Naive thymus-derived CD4-positive, alpha-beta T cell (primary cell): ENCODE measurements at places on chromosomes 4 and X.
A peak's percentile ranks its signal among the peaks of the same experiment; 100 is the strongest.

GRCh38 chr4:76527666-76528065 lies 92.6 kb downstream of the SHROOM3 start:
- no peak overlapping the region for H3K4me3 ChIP-seq
- no peak for DNase-seq
- H3K27me3 ChIP-seq, result no peaks in the 10 kb centered on the region
- H3K4me1 ChIP-seq, result no peaks in the 10 kb centered on the region
- H3K36me3 ChIP-seq, result no peaks in the 10 kb centered on the region

DNA sequence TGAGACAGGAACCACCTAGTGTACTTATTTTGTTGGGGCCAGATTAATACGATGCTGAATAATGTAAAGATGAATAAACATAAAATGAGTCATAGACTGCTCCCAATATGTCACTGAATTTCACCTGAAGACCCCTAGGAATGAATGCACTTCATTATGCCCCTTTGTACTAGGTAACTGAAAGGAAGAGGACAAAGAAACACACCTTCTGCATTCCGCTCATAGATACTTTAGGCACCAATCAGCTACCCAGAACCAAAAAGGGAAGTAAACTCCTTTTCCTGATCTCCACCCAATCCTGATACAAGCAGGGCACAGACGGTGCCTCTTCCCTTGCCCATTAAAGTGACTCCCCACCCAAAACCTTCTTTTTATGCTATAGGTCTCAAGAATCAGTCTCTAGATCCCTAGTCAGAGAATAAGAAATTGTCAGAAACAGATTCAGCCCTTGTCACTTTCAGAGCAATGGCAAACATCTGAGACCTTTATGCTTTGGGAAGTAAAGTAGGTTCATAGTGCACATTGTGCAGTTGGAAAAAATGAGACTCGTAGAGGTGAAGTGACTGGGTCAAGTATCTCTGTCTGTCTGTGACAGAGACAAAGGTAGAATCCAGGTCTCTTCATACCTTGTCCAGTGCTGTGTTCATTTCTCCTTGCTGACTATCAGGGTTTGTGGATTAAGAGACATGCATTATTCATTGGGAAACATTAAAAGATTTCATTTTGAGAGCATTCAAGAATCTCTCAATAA lies 2.3 kb downstream of the GPR174 start:
- H3K36me3 ChIP-seq, result no peaks in the 10 kb centered on the region
- H3K4me3 ChIP-seq, result peak overlapping the region; percentile 71
- peak overlapping the region; percentile 85 for H3K27ac ChIP-seq

GRCh38 chrX:12292996-12293765 lies 154.9 kb downstream of the FRMPD4 start:
- H3K36me3 ChIP-seq, result no peaks in the 10 kb centered on the region
- H3K27ac ChIP-seq, result no peak overlapping the region
- H3K4me3 ChIP-seq, result no peak overlapping the region
- no peaks in the 10 kb centered on the region for H3K27me3 ChIP-seq
- no peaks in the 10 kb centered on the region for H3K4me1 ChIP-seq
- no peak for DNase-seq

DNA sequence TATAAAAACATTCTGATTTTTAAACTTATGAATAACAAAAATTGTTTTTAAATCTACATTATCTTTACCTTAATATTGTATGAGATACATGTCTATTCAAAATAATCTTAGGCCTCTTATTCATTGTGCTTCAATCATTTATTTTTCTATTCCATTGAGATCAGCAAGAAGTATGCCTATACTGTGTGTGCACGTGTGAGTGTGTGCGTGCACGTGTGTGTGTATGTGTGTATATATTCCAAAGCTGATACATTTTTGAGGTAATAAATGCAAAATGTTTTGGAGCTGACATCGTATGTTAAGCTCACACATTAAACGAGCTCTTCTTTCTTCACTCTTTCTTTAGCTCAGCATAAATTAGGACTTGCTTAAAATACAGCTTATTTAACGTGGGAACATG lies 1701.2 kb upstream of the PCDH10 start:
- H3K27ac ChIP-seq, result no peak overlapping the region
- no peaks in the 10 kb centered on the region for H3K4me1 ChIP-seq
- no peaks in the 10 kb centered on the region for H3K36me3 ChIP-seq
- no peaks in the 10 kb centered on the region for H3K27me3 ChIP-seq
- H3K4me3 ChIP-seq, result no peak overlapping the region

DNA sequence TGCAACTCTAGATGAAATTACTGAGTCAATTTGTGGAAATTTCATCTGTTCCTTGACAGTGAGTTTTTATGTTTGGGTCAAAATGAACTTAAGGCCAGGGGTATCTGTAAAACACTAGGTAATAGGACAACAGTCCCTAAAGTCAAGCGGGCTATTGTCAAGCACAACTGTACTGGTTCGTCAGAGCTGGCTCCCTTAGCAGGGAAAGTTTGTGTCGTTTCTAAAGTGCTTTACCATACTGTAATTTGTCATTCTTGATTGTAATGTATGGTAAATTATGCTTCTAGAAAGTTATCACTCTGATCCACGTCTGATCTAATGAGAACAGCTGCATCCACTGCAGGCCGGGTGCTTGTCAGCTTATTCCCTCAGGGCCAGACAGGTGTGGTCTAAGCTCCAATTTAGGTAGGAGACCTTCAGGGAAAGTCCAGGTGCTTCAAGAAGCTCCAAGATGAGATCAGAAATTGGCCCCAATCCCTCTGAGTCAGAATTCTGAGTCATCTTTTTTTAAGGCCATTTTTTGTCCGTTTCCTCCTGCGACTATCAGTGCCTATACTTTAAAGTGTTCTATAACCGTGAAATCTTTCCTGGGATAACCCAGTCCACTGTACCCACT lies 92.2 kb downstream of the PALLD start:
- no peaks in the 10 kb centered on the region for H3K36me3 ChIP-seq
- H3K4me1 ChIP-seq, result no peaks in the 10 kb centered on the region
- no peak overlapping the region for H3K4me3 ChIP-seq
- H3K27ac ChIP-seq, result no peak overlapping the region
- DNase-seq, result no peak

GRCh38 chrX:129323115-129323514 lies 200.2 kb downstream of the SMARCA1 start:
- H3K4me3 ChIP-seq, result no peak overlapping the region
- H3K36me3 ChIP-seq, result no peaks in the 10 kb centered on the region
- no peaks in the 10 kb centered on the region for H3K27me3 ChIP-seq
- H3K4me1 ChIP-seq, result no peaks in the 10 kb centered on the region
- no peak for DNase-seq
- H3K27ac ChIP-seq, result no peak overlapping the region

DNA sequence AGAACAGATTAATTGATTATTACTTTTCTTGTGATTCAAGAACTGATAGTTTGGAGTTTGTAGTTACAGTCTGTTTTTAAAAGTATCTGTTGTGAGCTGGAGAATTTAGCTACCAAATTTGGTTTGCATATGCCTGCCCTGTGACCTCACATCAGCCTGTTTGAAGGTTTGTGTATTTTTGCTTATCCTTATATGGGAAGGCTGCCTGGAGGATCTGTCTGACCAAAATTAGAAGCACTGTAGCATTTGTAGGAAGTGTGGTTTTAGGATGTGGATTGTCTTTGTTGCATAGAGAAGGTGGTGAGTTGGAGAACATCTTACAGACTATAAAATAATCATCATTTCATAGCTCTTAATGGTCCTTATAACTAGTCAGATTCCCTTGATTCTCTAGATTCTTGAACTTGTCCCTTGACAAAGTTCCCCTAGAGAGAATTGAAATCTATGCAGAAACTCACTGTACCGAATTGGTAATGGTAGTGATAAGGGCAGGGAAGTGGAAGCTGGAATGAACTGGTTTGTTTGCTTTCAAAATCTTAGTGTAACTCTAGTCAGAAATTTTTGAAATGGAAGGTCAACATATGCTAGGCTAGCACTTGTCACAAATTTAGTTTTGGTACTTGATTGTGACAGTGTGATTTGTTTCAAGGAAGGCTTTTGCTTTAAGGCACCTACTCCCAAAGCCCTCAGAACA lies 57.3 kb downstream of the SH3BGRL start:
- no peaks in the 10 kb centered on the region for H3K27me3 ChIP-seq
- no peak overlapping the region for H3K4me3 ChIP-seq
- no peaks in the 10 kb centered on the region for H3K4me1 ChIP-seq
- DNase-seq, result no peak
- no peaks in the 10 kb centered on the region for H3K36me3 ChIP-seq
- H3K27ac ChIP-seq, result no peak overlapping the region

GRCh38 chrX:149521438-149521837 lies 16.3 kb upstream of the IDS start:
- no peak overlapping the region for H3K4me3 ChIP-seq
- DNase-seq, result peak; percentile 47
- no peak overlapping the region for H3K27ac ChIP-seq
- no peaks in the 10 kb centered on the region for H3K36me3 ChIP-seq
- H3K27me3 ChIP-seq, result no peaks in the 10 kb centered on the region

DNA sequence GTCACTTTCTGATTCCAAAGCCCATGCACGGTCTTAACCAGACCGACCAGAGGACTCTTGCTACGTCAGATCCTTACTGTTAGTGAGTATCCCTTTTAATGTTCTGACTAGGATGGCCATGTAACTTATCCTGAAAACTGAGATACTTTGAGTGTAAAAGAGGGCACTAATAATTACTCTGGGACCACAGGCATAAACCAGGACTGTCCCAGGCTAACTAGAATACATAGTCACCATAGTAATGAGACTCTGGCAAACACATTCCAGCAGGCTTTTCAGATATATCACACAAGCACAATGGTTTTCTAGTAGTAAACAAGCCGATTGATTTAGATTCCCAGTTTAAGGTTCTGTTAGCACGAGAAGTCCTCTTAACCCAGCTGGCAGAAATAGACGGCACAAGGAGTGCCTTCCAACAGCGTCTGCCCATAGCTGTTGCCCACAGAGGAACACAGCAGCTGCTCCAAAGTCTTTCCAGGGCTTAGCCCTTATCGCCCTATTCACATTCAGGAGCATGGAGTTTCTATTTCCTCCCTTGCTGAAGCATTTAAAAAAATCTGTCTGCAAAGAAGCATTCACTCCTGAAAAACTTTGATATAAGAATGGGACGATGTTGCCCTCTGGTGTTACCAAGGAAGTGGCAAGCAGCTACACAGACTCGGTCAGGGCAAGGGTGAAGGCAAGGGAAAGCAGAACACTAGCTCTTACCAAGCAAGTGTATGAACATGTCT lies 92.4 kb downstream of the CXCL13 start:
- no peak for DNase-seq
- H3K4me3 ChIP-seq, result no peak overlapping the region
- H3K4me1 ChIP-seq, result no peaks in the 10 kb centered on the region
- no peak overlapping the region for H3K27ac ChIP-seq
- no peaks in the 10 kb centered on the region for H3K36me3 ChIP-seq

DNA sequence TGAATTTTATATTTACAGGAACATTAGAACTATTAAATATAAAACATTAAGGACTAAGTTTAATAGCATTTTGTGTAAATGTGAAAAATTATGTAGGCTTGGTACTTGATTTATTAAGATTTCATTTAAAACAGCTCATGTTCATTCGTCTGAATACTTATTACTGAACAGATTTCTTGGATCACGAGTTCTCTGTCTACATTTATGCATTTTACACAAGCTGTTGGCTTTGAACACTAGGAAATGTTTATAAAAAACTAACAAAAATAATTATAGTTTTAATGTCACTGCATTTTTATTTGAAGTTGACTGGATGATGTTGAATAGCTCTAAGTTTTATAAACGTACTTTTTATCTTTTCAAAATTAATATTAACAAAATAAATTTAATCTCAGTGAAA lies 888.7 kb downstream of the CCSER1 start:
- DNase-seq, result no peak
- H3K4me1 ChIP-seq, result no peaks in the 10 kb centered on the region
- no peaks in the 10 kb centered on the region for H3K36me3 ChIP-seq
- no peak overlapping the region for H3K4me3 ChIP-seq

DNA sequence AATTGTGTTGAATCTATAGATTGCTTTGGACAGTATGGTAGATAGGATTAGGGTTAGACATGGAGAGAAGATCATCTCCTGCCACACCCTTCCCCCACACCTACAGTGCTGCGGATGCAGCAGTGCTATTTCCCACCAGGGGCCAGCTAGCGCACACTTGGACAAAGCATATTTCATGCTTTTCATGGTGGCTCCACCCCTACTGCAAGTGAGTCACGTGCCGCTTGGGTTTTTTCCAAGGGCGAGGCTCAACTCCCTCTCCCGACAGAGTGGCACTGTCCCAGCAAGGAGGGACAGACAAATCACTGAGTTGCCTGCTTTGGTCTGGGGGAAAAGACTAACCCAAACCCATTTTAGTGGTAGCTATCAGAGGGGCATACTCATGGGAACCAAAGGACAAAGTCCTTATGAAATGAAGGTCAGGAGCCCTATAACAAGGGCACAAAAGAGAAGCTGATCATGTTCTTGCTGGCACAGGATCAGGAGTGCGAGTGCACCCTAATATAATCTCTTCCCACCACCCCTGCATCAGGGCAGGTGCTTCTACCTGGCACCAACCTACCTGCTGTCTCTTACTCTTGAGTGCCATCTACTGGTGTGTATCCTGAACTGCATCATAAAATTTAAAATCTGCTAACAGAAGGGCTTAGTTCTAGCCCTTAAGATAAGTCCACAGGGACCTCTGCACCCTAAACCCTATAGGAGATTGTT lies 55.1 kb upstream of the PGAM4 start:
- DNase-seq, result peak; percentile 16
- H3K36me3 ChIP-seq, result no peaks in the 10 kb centered on the region
- H3K4me1 ChIP-seq, result no peaks in the 10 kb centered on the region
- H3K4me3 ChIP-seq, result no peak overlapping the region
- no peak overlapping the region for H3K27ac ChIP-seq
- H3K27me3 ChIP-seq, result no peaks in the 10 kb centered on the region

DNA sequence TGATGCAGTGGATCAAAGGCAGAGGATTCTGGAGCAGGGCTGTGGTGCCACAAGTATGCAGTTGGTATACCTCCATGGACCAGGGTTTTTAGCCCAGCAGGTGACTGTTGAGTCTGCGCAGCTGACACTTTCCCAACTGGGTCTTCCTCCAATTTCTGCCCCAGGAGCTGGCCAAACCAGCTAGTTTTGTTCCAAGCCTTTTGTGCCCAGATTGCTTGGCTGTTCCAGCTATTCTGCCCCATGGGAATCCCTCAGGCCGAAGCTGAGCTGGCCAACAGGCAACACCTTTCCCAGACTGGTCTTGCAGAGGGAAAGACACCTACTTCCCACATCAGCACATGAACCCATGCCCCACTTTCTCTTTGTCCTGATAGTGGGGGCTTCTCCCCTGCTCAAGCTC lies 22.8 kb upstream of the ANKRD17 start:
- H3K4me3 ChIP-seq, result no peak overlapping the region
- DNase-seq, result no peak
- H3K4me1 ChIP-seq, result no peaks in the 10 kb centered on the region
- H3K36me3 ChIP-seq, result no peaks in the 10 kb centered on the region

DNA sequence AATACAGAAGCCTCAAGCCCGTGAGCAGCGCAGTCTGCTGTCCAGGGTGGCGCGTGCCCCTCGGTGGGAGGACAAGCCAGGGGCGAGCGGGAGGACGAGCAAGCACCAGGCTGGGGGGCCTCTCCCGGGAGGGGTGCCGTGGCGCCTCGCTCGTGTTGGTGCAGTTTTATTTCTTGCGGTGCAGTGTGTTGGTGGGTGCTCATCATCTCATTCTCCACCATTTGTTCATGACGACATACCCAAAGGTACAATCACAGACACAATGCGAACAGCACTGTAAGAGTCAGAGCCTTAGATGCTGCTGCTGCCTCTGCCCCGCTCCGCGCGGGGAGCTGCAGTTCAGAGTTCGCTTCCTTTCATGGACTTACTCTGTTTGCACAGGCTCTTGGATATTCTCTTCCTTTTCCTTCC lies 30.3 kb downstream of the RGS12 start:
- H3K27ac ChIP-seq, result no peak overlapping the region
- H3K36me3 ChIP-seq, result no peaks in the 10 kb centered on the region
- no peaks in the 10 kb centered on the region for H3K4me1 ChIP-seq
- H3K4me3 ChIP-seq, result no peak overlapping the region
- H3K27me3 ChIP-seq, result no peaks in the 10 kb centered on the region
- no peak for DNase-seq
